CD4-positive, CD25-positive, alpha-beta regulatory T cell (primary cell): ENCODE measurements at places on chromosomes 13 and 19. TPM values are rescaled to one million over a fixed set of nuclear protein-coding genes. Genes with fewer than 3 reads are reported as not detected.

DNA sequence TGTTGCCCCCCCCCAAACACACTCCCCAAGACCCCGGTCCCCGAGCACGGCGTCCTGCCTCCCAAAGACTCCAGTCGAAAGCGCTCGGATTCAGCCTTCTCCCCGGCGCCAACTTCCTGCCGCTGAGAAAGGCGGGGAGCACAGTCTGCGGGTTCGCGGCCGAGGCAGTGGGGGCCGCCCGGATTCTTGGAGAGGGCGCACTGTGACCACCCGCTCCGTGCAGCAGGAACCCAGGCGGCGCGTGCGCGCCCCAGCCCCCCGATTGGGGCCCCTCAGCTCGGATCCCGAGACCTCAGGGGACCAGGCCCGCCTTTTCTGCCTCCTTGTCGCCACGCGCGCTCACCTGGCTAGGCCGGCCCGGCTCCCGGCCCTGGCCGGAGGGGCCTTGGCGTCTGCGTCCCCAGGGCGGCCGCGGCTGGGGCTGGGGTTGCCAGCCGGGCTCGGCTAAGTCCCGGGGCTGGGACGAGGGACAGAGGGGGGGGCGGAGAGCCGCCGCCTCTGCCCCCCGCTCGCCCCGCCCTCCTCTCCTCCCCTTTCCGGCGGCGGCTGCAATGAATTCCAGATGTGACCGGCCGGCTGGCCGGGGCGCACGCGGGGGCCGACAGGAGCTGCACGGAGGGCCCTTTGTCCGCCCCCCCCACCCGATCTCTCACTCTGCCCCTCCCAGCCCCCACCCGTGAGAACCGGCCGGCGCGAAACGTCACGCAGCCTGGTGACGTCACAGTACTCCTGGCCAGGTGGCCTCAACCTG lies at the start of gene S1PR2:
S1PR2 (minus strand) TSS at position 471 of the 751 bp plus-strand sequence. CDS start 6,426 bp downstream, outside the sequence.
- DNase-seq: peak; percentile 72

GRCh38 chr19:47058621-47059022 lies 10.2 kb upstream of the TMEM160 start:
- no peak for DNase-seq

DNA sequence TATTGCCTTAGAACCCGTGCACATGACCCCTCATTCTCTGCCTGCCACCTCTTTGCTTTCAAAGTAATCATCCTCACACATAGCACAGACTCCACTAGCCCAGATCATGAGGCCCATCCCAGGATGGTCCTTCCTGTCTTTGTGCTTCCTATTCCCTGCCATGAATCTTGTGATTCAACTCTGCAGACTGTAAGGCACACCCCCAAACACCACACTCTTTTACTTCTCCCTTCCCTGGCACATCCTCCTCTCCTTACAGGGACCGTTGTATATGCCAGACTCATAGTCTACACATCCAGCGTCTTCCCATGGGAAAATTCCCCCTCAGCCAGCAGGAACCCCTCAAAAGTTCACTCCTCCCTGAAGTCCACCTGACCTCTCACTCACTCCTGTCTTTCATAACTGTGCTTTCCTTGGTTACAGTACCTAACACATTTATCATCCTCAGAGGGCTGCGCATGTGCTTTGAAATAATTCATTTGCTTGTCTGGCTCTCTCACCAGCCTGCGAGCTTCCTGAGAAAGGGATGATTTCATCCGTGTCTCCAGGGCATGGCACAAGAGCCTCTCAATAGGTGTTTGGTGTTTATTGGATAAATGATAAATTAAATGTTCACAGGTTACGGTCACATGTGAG lies 26.8 kb upstream of the LRCH1 start:
- DNase-seq: no peak

- no peak for DNase-seq
Observed at GRCh38 chr13:29452773-29453616, 142.5 kb downstream of the SLC7A1 start.

DNA sequence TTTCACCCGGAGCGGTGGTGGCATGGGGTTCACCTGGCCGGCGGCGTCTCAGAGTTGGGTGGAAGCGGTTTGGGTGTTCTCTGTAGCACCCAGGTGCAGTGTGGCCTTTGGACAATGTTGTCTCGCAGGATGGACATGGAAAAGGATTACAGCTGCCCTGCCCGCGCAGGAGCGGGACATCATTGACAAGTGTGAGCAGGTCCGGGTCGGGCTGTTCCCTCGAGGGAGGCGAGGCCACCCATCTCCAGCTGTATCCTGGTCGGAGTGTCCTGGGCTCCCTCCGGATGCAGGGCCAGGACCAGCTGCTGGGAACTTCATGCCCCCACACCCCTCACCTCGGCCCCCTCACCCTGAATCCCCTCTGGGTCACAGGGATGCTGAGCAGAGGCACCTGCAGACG lies 7.8 kb upstream of the ZNF14 start:
- DNase-seq: no peak

- DNase-seq: no peak
Observed at GRCh38 chr13:79802389-79803085, 321.6 kb downstream of the NDFIP2 start.

DNA sequence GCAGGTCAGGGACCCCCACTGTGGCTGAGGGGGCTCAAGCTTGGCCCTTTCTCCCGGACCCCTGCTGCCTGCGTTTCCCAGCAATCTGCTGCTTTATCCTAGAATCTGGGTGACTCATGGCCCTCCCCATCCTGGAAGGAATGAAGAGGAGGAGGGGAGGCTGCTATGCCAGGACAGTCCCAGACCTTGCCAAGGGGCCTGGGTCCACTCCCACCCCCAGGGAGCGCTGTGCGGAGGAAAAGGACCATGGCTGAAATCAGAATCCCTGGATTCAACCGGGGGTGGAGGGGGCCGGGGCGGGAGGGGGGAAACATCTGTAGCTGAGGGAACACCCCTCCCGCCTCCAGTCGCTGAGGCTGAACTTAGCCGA lies 20.5 kb downstream of the ZNF114 start:
- no peak for DNase-seq

DCLK1 gene
- total RNA-seq: not detected

FXYD3 gene
- not detected for total RNA-seq
